ENCODE measurements at places on chromosomes 7 and 10.
A peak's percentile ranks its signal among the peaks of the same experiment; 100 is the strongest.

- peak; percentile 4 for DNase-seq
Measured at GRCh38 chr7:132575419-132575981, 770 bp downstream of the PLXNA4 start.

- DNase-seq: no peak
Measured at GRCh38 chr10:15841696-15842095, 18.6 kb downstream of the MINDY3 start.

DNA sequence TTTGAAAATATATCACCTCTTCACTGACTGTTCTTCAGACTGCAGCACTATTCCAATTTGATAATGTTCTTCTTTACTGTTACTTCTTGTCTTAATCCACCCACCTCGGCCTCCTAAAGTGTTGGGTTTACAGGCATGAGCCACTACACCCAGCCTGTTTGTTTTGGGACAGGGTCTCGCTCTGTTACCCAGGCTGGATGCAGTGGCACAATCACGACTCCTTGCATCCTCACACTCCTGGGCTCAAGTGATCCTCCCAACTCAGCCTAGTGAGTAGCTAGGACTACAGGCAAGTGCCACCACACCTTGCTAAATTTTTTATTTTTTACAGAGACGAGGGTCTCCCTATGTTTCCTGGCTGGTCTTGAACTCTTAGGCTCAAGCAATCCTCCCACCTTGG, 77.9 kb downstream of the NDUFB2 start:
- DNase-seq: no peak

DNA sequence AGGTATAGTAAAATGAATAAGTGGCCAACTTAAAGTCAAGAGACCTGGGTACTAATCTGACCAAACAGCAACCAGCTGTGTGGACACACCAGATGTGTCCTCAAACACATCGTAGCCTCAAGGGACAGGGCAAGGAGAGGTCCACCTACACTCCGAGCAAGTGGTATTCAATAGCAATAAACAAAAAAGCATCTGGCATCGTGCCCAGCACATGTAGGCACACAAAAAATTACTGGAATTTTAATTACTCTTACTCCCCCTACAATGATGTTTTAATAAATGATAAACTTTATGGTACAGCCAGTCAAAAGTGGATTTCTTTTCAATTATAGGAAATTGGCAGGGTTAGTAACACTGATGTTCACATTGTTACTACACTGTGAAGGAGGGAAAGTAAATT, 3.5 kb upstream of the RGS10 start:
- no peak for DNase-seq

- DNase-seq: no peak
Measured at GRCh38 chr7:65902306-65902705, 29.4 kb downstream of the VKORC1L1 start.

DNA sequence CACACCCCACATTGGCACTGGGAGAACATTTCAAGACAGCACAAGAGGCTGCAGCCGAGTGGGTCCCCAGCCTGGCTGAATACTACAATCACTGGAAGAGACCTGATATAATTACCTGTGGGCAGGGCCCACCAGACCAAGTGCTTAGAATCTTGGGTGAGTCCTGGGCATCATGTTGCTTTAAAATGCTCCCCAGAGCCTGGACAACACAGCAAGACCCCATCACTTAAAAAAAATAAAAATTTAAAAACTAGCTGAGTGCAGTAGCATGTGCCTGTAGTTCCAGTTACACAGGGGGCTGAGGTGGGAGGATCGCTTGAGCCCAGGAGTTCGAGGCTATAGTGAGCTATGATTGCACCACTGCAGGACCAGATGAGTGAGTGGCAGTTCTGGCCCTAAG, 28.1 kb downstream of the FAM171A1 start:
- DNase-seq: no peak

GRCh38 chr10:64959883-64960282, 1438.7 kb downstream of the REEP3 start:
- no peak for DNase-seq
